ENCODE measurements at places on chromosomes 6 and 20.
A peak's percentile ranks its signal among the peaks of the same experiment; 100 is the strongest.

- DNase-seq = no peak
These were observed 285.4 kb downstream of the CDH4 start for GRCh38 chr20:61537239-61538182.

DNA sequence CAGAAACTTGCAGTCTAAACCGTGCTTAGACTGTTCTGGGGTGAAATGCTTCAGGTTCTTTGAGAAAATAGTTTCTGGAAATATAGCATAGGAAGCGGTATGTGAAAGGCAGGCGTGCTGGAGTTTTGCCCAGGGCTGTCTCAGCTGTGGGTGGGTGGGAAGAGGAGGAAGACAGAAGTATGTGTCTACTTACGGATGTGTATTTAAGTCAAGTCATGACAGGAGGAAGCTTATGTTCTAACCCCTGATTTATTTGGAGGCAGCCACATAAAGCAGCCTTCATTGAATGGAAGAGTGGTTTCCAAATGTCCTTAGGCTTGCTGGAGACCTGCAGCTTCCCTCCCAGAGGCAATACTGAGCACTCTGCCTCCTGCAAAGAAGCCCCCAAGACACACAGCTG lies 345.8 kb upstream of the PRND start:
- DNase-seq = no peak

DNA sequence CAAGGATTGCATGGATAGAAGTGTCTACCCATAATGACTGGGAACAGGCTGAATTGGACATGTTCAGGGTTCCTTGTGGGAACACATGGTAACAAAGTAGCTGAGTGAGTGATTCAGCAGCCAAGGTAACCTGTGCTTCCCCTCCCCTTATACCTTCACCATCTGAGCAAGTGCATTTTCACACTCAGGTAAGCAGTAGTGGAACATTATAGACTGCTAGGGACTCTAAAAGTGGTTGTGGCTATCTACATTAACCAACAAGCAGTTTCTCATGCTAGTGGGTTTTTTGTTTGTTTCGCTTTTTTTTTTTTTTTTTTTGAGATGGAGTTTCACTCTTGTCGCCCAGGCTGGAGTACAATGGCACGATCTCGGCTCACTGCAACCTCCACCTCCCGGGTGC lies 41.4 kb downstream of the KIZ start:
- DNase-seq = no peak

DNA sequence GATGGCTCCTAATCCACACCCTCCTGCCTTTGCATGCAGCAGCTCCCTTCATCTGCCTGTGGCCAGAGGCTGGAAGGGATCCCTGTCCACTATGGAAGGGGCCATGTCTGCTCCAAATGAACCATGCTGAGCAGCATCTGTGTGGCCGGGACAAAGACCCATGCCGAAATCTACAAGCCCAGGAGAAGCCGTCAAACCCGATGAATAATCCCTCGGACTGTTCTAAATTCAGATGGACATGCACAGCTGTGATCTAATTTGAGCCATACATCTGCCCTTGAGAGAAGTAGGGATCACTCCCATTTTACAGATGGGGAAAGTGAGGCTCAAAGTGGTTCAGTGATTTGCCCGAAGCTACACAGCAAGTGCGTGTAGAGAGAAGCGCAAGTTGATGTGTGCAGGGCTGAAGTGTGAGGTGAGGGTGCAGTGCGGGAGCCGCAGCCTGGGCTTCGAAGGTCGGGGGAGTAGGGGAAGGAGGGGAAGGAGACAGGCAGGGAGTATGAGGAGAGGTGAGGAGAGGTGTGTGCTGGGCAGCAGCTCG lies 22.6 kb upstream of the CDH22 start:
- no peak for DNase-seq

- DNase-seq = no peak
These were observed 263.1 kb downstream of the ESR1 start for GRCh38 chr6:152070556-152070955.

DNA sequence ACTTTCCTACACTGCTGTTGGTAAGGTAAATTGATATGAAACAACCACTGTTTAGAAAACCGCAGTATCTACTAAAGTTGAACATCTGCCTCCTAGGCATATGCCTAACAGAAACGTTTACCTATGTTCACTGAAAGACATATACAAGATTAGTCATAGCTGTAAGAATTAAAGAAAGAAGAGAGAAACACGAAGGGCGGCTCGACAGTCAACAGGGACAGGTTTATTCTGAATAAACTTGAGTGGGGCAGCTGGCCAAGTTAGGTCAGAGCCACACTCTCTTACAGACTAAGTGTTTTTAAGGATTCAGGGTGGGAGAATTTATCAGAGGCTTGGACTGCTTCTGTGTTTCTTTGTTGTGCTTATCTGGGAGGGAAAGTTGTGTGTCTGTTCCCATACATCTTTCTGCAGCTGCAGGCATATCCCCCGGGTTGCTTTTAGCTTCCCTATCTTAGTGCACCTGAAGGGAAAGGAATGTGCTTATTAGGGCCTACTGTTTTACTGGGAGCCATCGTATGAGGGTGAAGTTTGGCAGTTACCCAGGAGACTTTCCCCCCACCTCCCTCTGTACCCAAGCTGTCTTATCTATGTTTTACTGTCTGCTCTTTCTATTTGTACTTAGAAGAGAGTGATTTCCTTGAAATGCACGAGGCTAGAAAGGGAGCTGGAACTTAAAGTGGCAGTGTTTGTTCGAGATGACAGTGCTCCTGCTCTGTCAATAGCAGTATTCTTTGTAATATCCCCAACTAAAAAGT lies 20.4 kb downstream of the PROCR start:
- DNase-seq = peak; percentile 28

DNA sequence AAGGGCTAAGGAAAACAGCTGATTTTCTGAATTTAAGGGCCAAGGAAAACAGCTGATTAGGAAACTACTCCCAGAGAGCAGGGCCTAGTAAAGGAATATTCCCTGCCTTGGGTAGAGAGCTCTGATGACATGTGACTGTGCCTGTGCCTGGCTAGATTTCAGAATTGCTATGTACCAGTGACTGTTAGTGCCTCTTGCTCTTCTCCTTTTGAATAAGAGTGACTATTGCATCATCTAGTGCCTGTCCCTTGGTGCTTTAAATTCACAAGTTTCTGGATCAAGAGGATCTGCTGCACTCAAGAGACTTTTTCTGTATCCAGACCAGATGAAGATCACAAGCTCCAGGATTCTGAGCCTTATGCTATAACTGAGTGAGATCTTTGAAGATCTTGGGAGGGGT lies 332.9 kb downstream of the KIF16B start:
- no peak for DNase-seq

- DNase-seq = peak; percentile 49
These were observed 174.7 kb upstream of the ZNF217 start for GRCh38 chr20:53768329-53768728.

DNA sequence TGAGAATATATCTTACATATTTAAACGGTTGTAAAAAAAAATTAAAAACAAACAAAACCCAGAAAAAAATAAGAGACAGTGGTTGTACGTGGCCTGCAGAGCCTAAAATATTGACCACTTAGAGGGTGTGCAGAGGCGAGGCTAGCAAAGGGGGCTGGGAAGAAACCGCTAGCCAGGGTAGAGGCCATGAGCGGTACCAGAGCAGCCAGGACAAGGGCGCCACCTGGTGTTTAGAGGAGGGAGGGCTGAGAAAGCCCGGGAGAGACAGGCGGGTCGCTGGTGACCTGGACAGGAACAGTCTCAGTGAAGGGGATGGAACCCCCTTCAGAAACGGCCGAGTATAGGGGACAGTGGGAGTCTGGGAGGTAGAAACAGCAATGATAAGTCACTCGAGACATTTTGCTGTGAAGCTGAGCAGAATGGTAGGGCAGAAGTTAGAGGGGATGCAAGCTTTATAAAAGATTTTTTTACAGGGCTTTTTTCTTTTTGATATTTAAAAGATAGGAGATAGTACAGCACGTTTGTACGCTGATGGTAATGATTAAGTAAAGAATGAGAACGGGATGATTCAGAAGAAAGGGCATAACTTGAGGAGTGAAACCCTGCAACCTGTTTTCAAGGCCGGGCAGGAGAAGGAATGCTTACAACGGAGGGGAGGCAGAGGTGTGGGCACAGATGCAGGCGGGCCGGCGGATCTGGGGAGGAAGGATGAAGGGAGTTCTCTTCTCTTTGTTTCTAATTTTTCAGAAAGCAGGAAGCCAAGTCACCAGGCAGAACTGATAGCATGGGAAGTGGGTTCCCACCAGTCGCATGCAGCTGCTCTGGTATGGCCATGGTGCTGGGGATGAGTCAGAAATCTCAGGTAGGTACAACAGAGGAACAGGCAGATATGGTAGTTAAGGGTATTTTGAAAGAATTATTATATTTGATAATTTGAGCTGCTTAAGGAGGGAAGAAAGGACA lies 76.2 kb downstream of the FAM229B start:
- DNase-seq = peak; percentile 88

GRCh38 chr20:33674294-33675135 lies at the start of gene NECAB3:
TSS of gene NECAB3 (minus strand) at chr20:33674428. CDS start at chr20:33674352, 76 bp downstream.
- peak; percentile 70 for DNase-seq

DNA sequence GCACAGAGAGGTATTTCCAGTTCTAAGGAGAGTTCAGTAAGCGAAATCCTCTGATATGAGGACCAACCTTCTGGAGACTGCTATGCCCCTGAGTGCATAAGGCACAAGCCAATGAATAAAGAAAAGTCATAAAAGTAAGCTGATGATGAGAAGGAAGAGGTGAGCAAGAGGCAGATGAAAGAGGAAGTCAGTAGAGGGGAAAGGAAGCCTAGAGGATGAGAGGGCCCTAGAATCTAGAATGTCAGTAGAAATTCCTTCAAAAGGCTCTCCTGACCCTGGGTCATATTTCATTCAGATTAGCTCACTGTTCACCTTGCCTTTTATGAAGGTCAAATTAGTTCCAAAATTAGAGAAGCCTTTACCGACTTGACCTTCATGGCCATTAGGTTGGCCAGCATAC lies 209.2 kb downstream of the CD83 start:
- no peak for DNase-seq

DNA sequence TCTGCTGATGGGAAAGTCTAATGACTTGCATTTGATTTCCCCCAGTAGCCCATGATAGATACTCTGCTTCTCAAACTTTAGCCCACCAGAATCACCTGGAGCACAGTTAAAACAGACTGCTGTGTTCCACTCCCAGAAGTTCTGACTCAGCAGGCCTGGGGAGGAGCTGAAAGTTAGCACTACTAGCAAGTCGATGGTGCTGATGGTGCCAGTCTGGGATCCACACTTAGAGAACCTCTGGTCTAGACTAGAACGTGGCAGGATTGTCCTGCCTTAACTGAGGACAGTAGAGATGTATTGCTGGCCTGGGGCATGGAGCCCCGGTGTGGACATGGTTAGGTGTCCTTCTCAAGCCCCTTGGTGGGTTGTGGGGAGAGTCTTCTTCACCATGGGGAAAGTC lies 8.7 kb downstream of the TOX2 start:
- no peak for DNase-seq

DNA sequence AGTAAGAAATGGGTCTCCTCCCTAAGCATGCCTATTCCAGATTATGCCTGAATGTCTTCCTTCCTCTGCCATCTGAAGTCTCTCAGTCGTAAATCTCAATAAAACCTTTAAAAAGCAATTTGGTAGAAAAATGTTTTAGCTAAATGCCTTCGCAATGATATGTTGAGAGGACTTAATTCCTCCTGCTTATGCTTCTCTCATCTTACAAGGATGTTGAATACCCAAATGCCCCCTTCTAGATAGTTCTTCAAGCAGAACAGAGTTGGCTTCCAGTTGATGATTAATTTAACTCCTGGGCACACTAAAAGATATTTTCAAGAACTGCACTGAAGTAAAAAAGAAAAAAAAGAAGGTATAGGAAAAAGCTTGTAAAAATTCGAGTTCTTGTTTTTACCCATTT lies 275.0 kb upstream of the SPTLC3 start:
- DNase-seq = no peak

GRCh38 chr6:26185004-26185403 lies 97.8 kb downstream of the HFE start:
- DNase-seq = no peak

Measured in ELF-1 (cell line).